ENCODE measurements at places on chromosomes 3 and 15.
A peak's percentile ranks its signal among the peaks of the same experiment; 100 is the strongest.

- DNase-seq, result no peak
Observed at GRCh38 chr3:32869513-32870047, 51.8 kb downstream of the TRIM71 start.

DNA sequence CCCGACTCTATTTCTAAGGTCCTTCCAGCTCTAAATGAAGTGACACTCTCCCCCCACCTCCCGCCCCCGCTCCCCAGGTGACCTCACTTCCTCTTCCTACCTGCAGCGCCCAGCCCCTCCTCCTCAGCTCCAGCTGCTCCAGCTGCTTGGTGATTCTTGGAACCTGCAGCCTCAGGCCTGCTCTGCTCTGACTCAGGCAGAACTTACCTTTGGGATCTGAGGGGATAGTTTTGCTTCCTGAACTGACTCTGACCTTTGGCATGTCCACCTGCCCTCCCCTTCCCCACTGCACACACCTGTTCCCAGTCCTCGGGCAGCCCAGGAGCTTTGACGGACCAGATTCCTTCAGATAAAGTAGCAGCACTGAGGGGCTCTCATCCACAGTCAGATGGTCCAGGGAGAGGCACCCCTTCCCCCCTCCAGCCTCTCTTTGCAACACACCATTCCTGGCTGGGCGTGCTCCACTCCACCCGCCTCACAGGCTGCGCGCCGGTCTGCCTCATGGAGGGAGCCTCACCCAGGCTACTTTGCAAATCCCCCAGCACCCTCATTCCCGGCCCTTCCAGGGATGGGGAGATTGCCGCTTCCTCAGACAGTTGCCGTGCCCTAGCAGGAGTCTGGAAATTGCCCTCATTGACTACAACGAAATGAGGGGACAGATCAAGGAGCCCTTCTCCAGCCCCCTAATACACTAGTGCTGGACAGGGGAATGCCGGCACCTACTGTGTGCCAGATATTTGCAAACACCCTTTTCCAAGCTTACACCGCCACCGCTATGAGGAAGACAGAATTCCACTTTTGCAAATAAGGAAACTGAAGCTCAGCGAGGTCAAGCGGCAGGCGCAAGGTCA is 692 bp upstream of the C15orf39 start:
- DNase-seq, result peak; percentile 54

- no peak for DNase-seq
Observed at GRCh38 chr3:136070953-136071949, 105.7 kb downstream of the PPP2R3A start.

- no peak for DNase-seq
Observed at GRCh38 chr15:22884344-22884743, 45.9 kb downstream of the NIPA2 start.

- no peak for DNase-seq
Observed at GRCh38 chr3:143644370-143645089, 203.7 kb downstream of the SLC9A9 start.

GRCh38 chr3:172777901-172778300 is 27.4 kb downstream of the ECT2 start:
- no peak for DNase-seq

GRCh38 chr3:95408464-95408862 is 1345.6 kb downstream of the NSUN3 start:
- no peak for DNase-seq

- DNase-seq, result no peak
Observed at GRCh38 chr3:82002491-82002890, 241.0 kb upstream of the GBE1 start.

DNA sequence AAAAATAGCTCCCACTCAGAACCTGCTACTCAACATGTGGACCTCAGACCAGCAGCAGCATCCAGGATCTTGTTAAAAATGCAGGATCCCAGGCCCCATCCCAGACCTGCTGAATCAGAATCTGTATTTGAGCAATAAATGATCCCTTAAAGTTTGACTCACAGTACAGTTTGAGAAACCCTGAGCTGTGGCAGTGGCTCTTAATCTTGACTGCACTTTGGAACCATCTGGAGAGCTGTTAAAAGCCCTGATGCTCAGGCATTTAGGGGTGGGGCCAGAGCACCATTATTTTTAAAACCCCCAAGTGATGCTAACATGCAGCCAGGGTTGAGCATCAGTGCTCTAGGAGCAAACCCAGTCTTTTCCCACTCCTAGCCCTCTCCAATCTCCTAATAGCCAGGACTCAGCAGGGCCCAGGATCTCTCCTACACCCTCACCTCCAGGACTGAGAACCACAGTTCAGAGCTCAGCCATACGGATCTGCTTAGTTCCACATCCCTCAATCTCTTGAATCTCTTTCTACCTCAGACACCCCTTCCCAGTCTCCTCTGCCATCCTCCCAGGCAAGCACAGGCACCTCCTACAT is 10.2 kb downstream of the RFTN1 start:
- no peak for DNase-seq

- no peak for DNase-seq
Observed at GRCh38 chr3:46882377-46883053, 5.0 kb downstream of the PTH1R start.

DNA sequence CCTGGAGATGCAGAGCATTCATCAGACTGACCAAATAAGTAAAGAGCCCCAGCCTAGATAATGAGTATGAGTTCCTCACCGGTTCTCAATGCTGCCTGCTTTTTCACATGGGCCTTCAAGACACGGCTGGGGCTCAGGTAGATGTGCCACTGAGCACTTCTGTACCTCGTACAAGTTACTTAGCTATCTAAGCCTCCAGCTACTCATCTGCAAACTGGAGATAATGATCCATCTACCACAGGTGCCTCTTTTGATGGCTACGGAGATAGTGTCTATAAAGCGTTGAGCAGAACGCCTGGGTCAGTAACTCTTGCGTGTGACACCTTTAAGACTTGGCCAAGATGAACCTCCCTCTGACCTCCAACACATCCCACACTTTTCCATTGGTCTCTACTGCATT is 56.3 kb downstream of the CCR4 start:
- no peak for DNase-seq

GRCh38 chr3:50423543-50423942 is 64.2 kb upstream of the TMEM115 start:
- DNase-seq, result no peak

DNA sequence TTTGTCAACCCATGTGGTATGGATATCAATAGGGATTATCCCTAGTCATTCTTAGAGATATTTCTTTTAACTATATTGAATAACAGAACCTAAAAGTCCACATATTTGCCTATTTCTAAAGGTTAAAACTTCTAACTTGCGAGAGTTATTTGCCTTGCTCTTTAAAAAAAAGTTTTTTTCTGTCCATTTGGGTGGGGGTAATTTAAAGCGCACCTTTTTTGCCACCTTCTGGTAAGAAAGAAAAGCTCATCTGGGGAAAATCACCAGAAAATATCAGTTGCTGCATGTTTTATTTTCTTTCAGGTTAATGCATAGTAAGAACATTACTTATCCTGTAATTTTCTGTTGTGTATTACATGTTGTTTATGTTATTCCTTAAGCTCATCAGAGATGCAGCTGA is 242.0 kb upstream of the GOLGA6L4 start:
- DNase-seq, result no peak

- no peak for DNase-seq
Observed at GRCh38 chr3:124373524-124373923, 356.7 kb upstream of the UMPS start.

DNA sequence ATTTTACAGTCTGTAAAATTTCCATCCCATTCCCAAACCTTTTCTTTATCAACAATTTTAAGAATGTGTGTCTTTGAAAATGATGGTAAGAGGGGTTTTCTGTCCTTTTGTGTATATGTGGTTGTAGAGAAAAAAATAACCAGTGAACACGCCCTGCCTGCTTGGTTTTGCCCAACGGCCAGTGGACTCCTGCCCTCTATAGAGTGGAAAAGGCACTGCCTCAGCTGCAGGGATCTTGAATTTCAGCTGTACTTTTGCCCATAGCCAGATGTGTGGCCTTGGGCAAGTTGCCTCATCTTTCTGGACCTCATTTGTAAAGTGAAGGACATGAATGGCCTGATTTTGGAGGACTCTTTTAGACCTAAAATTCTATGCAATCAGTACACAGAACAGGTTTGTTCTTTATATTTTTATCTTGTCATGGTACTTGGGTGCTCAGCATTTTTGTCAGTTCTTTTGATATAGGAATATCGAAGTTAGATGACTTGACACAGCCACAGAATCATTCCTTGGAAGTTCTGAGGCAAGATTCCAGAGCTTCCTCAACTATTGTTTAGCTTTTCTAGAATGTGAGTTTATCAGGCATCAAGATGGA is 81.0 kb downstream of the CLDN11 start:
- no peak for DNase-seq

GRCh38 chr3:62238431-62238830 is 134.9 kb downstream of the FEZF2 start:
- DNase-seq, result no peak

DNA sequence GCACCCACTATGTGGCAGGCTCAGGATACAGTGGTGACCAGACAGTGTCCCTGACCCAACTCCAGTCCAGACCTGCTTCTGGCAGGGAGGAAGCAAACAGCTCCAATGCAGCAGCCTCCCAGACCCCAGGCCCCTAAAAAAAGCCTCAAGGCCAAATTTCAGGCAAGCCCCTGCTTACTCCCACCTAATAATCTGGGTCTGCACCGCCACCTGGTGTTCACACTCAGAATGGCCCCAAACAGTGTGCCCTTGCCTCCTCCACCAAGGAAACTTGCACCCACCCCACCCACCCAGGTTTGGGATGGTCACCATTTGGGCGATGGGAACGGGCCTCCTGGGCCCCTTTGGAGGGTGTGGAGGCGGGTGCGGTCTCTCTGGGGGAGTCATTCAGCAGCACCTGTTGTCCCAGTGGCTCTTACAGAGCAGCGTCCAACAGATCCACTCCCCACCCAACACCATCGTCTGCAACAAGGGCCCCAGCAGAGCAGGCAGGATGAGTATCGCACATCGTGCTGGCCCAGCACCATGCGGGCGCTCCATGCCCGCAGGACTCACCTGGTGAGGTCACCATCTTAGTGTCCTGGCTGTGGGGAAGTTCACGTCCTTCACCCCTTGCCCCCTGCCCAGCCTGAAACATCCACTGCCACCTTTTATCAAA is 17.3 kb downstream of the C3orf18 start:
- DNase-seq, result peak; percentile 63

DNA sequence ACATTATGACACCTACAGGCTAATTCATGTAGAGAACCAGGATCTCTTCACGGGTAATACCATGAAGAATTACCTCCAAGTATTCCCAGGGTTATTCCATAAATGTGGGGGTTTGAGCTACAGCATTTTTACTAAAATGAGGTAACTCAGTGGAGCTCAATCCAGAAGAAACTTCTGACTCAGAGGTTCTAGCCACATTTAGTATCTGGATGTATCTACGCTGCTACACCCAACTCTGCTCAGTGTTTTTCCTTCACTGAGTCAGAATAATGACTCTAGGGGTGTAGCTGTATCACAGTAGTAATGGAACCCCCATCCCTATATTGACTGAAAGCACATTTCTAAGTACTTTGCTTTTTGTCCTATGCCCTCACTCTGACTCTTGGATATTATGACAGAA is 52.4 kb downstream of the COPS2 start:
- DNase-seq, result no peak

DNA sequence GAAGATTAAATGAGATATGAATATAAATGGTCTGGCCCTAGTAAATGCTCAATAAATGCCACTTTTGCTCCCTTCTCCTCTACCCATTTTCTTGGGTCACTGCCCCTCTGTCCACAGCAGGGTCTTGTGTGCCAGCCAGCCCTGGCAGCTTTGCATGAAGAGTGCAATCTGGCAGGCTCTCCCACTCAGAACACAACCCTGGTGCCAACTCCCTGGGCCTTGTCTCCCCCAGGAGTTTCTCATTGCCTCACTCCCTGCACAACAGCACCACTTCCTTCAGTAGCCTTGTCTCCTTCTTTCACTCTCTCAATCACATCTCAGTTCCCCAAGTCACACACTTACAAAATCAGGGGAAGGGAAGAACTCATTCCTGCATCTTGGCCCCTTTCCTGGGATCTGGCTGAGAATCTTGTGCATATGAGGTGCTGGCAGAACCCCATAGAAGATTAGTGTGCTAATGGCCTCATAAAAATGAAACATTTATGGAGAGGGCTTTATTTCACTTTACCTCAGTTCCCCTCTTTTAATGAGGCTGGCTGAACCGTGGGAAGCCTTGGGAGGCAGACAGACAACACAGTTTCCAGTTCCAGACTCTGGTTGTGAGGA is 445.9 kb upstream of the PROK2 start:
- DNase-seq, result no peak

- no peak for DNase-seq
Observed at GRCh38 chr3:34152656-34153055, 354.2 kb downstream of the PDCD6IP start.

DNA sequence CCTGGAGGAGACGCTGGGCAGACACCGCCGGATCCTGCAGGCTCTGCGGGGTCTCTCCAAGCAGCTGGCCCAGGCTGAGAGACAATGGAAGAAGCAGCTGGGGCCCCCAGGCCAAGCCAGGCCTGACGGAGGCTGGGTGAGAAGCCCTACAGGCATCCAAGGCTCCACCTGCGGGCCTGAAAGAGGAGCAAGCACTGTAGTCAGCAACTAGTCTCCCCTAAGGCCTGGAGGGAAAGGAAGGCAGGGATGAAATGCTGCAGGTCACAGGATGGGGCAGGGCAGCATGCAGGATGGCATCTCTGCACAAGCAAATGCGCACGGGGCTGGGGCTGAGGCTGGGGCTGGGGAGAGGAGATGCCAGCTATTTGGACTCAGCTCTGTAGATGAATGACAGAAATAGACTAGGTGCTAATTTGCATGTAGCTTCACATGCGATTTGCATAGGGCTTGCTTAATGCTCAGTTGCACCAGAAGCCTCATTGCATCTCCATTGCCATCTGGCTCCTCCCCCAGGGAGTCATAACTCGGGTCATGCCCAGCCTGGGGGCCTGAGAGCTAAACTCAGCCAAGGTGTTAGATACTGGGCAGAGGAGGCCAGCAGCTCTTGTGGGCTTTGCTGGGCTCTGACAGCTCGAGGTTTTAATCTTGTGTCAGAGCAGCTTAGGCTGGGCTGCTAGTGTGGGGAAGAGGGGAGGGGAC is 5.2 kb upstream of the CPLX3 start:
- no peak for DNase-seq

DNA sequence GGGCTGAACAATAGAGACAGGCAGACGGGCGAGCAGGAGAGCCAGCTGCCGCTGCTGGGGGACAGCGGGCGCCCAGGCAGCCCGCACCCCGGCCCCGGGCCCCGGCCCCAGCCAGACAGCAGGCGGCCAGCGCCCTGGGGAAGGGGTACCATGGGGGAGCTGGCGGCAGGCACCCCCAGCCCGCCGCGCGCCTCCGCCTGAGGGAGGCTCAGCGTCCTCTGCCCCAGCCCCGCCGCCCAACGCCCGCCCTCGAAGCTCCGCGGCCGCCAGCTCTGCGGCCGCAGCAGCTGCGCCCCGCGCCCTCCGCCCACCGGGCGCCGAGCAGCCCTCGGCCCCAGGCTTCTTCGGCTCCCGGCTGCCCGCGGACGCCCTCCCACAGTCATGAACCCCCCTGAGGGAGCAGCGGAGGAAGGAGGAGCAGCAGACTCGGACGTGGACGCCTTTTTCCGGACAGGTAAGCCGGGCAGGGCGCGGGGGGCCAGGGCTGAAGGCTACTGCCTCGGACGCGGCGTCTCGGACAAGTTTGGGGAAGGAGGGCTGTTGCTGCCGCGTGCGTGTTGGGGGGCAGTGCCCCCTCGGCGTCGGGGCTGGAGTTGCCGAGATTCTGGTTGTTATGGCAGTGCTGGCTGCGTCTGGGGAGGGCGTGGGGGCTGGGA is 41.6 kb upstream of the ROPN1 start:
- DNase-seq, result peak; percentile 1

- DNase-seq, result peak; percentile 12
Observed at GRCh38 chr15:85485956-85486567, 105.7 kb downstream of the AKAP13 start.

GRCh38 chr15:62469478-62469873 is 304.4 kb upstream of the C2CD4B start:
- no peak for DNase-seq

- no peak for DNase-seq
Observed at GRCh38 chr3:67832817-67833216, 178.4 kb upstream of the SUCLG2 start.

All from stimulated activated CD4-positive, alpha-beta T cell treated with anti-CD3 and anti-CD28 coated beads, Interleukin-4, amount 100 ng/mL, for 4 hours (primary cell).